ENCODE measurements at places on chromosomes 1 and 21. TPM values are rescaled to one million over a fixed set of nuclear protein-coding genes. Genes with fewer than 3 reads are reported as not detected.
A peak's percentile ranks its signal among the peaks of the same experiment; 100 is the strongest.

DNA sequence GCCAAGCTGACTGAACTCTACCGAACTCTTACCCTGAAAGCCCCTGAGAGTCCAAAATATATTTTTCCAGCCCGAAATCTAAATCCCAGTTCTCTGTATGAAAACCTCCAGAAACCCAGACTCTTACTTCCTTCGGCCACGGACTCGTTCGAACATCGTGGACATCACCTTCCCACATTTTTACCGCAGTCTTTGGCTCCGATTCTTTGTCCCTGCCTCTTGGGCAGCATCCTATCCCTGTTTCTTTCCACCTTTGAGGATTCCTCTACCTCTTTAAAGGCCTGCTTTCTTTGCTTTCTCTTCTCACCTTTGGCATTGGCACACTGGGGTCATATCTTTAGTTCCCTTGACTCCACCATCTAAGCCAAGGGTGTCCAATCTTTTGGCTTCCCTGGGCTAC lies 932 bp upstream of the USP24 start:
- H3K27ac ChIP-seq, result peak overlapping the region; percentile 100
- H3K4me1 ChIP-seq, result peaks cover 56% of the 10 kb centered on the region
- no peak for DNase-seq
- H3K36me3 ChIP-seq, result peaks cover 6% of the 10 kb centered on the region
- H3K27me3 ChIP-seq, result no peaks in the 10 kb centered on the region

KIF17 gene
- 0.42 TPM for total RNA-seq

DNA sequence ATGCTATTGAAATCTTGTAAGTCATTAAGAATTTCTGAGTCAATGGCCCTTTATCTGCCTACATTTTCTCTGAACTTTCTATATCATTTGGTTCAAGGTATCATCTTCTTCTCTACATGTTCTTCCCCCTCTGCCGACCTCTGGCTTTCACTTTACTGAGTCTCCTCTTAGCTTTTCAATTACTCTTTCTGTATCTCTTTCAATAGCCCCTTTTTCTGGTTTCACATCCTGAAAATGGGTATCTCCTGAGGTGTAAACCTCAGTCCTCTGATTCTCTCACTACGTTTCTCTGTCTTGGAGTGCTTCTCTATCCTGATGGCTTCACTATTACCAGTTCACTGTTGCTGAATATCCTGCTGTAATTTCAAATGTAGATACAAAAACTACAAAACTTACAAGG lies 98.9 kb downstream of the LYST start:
- H3K27me3 ChIP-seq, result no peaks in the 10 kb centered on the region
- H3K4me3 ChIP-seq, result no peak overlapping the region
- peaks cover 4% of the 10 kb centered on the region for H3K4me1 ChIP-seq
- H3K36me3 ChIP-seq, result peaks cover 3% of the 10 kb centered on the region

S1PR1 gene
- total RNA-seq, result 157 TPM

NBPF6 gene
- not detected for total RNA-seq

SPATA46 gene
- total RNA-seq, result not detected

- DNase-seq, result no peak
- peak overlapping the region; percentile 14 for H3K27ac ChIP-seq
- peaks cover 3% of the 10 kb centered on the region for H3K36me3 ChIP-seq
- peaks cover 14% of the 10 kb centered on the region for H3K4me1 ChIP-seq
Measured at GRCh38 chr1:8456308-8456912, 138.5 kb downstream of the SLC45A1 start.

NPHS2 gene
- total RNA-seq, result not detected

PTGER3 gene
- total RNA-seq, result 0.10 TPM

DNA sequence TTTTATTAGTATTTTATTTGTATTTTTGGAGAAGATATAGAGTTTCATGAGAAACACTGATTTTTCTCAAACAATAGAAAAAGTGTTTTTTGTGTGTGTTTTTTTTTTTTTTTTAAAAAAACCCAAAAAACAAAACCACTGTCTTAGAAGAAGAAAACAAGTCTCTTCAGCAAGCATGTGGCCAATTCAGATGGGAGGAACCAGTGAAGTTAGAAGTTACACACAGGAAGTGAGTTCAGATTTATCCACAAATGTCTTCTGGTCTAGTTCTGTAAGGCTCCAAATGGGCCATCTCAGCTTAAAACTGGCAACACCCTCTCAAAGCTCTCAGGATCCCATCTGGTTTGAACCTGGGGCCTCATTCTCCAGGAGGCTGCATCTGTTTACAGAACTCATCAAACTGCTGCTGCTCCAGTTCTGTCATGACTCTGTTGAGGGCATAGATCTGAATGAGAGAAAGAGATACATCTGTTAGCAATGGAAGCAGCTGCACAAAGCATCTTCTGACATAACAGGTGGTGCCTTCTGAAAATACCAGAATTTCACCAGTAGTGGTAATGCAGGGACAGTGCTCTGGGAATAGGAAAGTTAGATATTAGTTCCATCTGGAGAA lies 9.8 kb upstream of the ERMAP start:
- H3K4me3 ChIP-seq, result no peak overlapping the region
- H3K36me3 ChIP-seq, result peaks cover 5% of the 10 kb centered on the region
- peak overlapping the region; percentile 56 for H3K27ac ChIP-seq
- no peaks in the 10 kb centered on the region for H3K27me3 ChIP-seq
- peaks cover 8% of the 10 kb centered on the region for H3K4me1 ChIP-seq
